ENCODE measurements at places on chromosomes 13 and 19. TPM values are rescaled to one million over a fixed set of nuclear protein-coding genes. Genes with fewer than 3 reads are reported as not detected.
A peak's percentile ranks its signal among the peaks of the same experiment; 100 is the strongest.

The TMEM59L gene
- total RNA-seq, result 0.64 TPM

The IGFL2 gene
- total RNA-seq, result not detected

The ZNF320 gene
- total RNA-seq, result 24.0 TPM

The CYP4F3 gene
- not detected for total RNA-seq

The AKAP8L gene
- 126 TPM for total RNA-seq

The STXBP2 gene
- 147 TPM for total RNA-seq

GRCh38 chr13:33526718-33527117 lies 241.2 kb upstream of the STARD13 start:
- H3K4me1 ChIP-seq, result peaks cover 6% of the 10 kb centered on the region
- peak overlapping the region; percentile 47 for H3K27ac ChIP-seq
- DNase-seq, result no peak
- no peaks in the 10 kb centered on the region for H3K27me3 ChIP-seq

GRCh38 chr19:4238831-4239230 lies 8.0 kb upstream of the YJU2 start:
- no peak for DNase-seq
- H3K4me1 ChIP-seq, result peaks cover 16% of the 10 kb centered on the region
- no peak overlapping the region for H3K27ac ChIP-seq

- H3K4me1 ChIP-seq, result peaks cover 34% of the 10 kb centered on the region
- H3K4me3 ChIP-seq, result no peak overlapping the region
- peak overlapping the region; percentile 50 for H3K27ac ChIP-seq
Observed at GRCh38 chr19:35262101-35262761, 6.5 kb upstream of the USF2 start.
